ENCODE measurements at places on chromosomes 3 and 15.

DNA sequence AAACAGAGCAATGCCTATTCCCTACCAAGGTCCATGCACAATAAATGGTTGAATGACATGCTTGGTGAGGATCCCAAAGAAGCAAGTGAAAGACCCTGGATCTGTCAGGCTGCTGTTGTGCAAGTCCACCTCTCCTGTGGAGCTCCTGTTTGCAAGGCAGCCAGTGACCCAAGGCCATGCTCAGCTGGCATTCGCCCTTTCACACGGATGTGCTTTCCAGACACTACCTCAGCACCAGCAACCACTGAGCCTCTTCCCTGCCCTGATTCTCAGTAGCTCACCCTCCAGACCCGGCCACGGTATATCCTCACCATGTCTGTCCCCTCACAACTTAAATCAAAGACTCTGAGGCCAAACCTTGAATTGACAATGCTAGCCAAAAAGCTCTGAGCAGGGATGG, 23.3 kb downstream of the WWTR1 start:
- no peak for DNase-seq

DNA sequence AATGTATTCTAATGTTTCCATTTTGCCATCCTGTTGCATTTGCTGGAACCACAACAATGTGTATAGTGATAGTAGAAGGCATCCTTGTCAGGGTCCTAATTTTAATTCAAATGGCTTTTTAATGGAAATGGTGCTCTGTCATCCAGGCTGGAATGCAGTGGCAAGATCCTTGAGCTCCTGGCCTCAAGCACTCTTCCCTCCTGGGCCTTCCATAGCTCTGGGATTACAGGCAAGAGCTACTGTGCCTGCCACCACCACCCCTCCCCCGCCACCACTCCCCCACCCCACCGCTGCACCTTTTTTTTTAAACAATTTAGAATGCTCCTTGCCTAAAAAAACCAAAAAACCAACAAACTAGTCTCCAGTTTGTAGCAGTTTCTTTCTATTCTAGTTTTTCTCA, 15.2 kb upstream of the IQCF6 start:
- no peak for DNase-seq

DNA sequence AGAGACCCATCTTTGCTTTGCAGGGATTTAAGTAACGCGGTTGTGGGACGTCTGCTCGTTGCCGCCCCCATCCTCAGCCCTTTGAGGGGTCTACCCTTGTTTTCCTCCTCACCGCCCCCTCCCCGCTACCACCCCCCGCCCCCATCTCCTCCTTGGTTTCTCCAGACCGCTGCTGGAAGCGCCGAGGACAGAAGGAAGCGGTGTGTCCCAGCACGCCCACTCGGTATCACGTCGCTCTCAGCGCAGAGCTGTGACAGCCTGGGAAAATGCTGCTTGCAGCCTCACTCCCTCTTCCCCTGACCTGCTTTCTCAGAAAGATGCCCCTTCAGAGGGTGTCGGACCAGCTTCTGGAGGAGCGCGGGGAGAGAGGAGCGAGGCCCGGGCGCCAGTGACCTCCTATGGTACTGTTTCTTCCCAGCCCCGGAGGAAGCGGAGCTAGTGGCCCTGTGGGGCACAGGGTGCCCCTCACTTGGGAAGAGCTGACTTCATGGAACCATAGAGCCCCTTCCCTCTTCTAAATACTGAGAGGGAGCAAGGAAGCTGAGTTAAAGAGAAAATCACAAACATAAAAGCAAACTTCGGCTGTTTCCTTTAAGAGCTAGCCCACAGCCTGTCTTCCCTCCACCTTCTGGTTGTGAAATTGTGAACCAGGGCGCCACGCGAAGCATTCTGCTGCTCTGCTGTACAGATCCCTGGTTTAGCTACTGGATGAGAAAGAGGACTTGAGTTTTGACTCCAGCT, 698 bp downstream of the IL1RAP start:
- DNase-seq, result peak; percentile 28

DNA sequence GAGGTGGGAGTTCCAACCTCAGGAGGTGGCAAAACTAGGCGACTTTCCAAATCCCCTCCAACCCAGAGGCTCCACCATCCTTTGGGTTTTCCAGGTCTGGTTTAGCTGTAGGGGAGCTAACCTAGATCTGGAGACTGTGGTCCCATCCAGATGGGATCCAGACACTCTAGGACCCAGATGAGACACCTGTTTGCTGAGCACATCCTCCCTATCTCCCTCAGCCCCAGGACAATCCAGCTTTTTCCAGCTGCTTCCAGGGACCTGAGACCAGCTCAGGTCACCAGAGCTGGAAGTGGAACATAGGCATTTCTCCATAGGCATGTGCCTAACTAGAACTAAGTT, 18.2 kb downstream of the CRTAP start:
- DNase-seq, result no peak

DNA sequence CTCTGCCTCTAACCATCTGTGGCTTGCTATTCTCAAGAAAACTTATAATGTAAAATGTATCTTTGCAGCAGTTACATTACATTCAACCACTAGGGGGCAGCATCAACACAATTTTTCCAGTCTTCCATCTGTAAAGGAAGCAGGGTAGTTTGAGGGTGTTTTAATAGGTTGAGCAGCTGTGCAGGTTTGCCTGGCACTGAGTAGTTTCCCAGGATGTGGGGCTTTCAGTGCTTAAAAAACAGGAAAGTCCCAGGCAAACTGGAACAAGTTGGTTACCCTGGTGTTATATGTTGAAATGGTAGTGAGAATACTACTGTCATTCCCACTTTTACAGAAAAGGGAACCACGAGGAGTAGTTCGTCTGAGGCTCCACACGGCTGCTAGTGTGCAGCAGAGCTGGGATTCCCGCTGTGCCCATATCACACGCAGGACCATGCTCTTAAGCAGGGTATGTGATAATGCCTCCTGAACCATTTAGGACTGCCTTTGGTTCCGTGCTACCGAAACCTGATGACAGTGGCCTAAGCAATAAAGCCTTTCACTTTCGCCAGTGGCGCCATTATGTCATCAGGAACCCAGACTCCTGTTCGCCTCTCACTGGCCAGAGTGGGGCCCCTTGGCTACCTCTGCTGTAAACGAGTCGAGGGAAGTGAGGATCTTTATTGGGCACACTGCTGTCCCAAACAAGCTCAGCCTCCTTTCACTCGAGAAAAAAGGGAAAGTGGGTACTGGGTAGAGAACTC, 64.7 kb upstream of the ZBTB38 start:
- DNase-seq, result peak; percentile 76

DNA sequence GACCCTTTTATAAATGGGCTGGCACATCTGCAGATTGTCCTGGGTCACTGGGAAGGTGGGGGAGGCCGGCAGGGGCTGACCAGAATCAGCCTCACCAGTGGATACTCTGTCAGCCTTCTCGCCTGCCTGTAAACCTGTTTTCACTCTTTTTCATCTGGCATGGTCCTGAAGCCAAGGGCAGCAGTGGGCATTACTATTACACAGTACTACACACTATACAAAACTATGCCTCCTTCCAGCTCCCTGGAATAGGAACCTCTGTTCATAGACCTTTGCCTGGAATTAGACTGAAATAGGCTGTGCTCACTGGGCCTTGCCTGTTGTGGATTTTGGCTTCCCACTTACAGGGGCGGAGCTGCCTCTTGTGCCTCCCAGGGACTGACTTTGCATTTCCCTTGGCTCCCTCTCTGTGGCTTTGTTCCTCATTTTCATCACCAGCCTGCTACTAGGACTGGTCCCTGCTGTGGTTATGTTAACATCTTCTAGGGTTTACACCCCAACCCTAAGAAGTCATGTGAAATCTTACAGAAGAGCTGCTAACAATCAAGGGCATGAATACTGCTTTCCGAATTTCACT, 120.7 kb downstream of the FNDC3B start:
- DNase-seq, result no peak

DNA sequence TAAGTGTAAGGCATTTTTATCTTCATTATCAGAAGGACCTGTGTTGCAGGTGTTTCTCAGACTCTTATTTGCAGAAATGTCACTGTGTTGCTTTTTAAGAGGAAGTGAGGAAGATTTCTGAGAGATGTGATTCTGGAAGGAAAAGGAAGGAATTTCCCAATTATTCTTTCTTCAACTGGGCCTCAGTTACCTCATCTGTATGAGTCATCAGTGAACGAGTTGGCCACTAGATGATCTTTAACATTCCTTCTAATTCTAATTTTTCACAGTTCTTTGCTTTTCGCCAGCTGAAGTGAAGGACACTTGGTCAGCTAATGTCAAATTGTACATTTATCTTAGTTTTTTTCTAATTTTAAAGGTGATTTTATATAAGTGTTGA, 28.9 kb downstream of the CLEC3B start:
- peak; percentile 83 for DNase-seq

DNA sequence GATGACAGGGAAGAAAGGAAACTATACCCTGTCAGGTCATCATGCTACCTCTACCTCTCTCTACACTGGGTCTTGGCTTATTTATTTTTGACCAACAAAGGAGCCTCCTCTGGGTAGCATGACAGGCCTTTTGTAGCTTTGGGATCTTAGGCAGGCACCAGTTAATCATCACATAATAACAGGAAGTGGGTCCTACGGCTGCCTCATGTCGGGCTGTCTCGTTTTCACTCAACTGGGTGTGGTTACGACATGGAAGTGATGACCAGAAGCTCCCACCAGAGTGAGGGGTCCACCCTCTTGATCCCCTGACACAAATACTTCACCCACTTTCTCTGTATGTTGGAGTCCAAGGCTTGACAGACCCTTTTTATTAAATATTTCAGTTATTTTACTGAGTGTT, 105.3 kb downstream of the CD47 start:
- no peak for DNase-seq

GRCh38 chr15:66880380-66881155, 178.5 kb downstream of the SMAD6 start:
- DNase-seq, result no peak

DNA sequence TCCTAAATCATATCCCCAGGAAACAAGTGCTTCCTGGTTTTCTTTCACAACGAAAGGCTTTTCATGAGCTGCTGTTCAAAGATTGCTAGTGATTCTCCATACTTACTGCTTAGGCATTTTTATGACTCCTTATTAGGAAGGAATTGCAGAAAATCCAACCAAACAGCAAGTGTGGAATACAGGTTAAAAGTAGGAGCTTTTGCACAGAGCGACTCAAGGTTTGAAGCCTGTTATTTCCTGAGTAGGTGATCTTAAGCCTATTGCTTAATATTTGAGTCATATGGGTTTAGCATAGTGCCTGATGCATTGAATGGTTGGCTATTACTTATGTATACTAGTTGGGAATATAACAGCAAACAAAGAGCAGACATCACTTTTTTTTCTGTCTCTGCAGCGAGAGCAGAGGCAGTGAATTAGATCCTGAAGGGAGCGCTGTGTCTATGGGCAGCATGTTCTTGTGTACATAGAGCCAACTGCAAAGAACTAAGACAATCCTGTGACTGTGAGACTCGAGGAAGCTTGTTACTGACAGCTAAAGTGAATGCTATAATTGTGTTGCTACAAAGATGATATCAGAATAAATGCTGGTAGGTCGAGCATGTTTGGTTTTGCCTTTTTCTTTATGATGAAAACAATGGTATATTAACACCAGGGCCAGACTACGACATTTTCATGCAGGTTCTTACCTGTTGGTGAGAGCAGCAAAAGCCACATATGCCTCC, 6.3 kb downstream of the TM4SF1 start:
- peak; percentile 60 for DNase-seq

DNA sequence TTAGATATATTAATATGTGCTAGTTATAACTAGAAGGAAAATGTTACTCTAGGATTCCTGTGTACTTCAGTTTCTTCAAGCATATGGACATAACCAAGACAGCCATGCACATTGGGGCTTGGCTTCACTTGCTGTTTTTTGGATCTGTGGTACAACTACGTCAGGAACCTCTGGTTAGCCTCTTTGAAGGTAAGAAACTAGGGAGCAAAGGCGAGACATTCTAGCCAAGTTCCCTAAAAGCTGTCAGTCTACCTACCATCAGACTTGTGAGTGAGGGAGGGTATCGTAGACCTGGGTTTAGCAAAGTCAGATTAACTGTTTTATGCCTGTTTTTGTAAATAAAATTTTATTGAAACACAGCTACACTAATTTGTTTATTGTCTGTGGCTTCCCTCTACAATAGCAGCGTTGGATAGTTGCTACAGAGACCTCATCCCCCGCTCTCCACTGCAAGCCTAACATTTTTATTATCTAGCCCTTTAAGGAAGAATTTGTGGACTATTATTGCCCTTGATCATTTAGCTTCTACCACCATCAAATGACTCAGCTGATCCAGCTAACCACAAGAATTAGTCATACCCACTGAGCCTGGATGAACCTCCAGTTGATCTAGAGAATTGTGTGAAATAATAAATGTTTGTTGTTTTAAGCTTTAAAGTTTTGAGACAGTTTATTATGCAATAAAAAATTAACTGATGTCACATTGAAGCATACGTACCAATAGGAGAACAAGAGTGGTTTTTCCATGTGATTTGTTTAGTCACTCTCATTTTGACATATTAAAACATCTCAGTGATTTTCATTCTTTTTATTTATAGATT, 58.1 kb downstream of the RSRC1 start:
- peak; percentile 97 for DNase-seq

DNA sequence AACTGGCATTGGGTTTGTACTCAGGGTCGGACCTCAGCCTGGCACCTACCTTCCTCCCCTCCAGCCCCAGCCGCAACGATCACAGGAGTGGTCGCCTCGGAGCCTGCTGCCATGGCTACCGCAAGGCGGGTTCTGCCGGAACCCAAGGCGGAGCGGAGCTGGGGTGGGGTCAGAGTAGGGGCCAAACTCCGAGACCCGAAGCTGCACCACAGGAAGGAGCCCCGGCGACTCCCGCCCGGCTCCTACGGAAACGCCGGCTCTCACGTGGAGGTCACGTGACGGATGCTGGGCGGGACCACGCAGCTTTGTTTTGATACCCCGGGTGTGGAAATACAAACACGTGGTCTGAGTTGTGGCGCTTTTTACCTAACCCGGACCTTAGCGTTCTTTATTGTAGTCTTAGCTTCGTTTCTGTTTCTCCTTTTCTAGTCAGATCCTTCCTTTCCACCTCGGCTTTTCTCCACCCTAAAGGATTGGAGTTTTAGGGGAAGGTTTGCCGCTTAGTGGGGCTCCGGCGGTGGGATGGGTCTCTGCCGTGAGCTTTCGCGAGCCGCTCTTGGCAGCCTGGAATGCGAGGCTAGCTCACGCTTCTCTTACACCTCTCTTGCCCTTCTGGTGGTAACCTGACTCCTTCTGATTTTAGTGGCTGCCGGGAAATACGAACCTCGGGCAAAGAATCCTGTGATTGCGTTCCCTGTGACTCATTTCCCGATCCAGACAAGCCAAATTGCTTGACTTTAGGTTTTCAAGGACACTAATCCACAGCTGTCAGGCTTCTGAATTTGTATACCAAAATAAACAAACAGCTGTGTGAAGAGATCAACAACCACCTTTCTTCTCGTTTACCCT, at the start of gene HSPBAP1:
TSS of gene HSPBAP1 (minus strand) at position 264 of the 849 bp plus-strand sequence. CDS start at position 113, 151 bp downstream.
- DNase-seq, result peak; percentile 89

GRCh38 chr3:29430558-29430971, 149.7 kb downstream of the RBMS3 start:
- DNase-seq, result peak; percentile 90

DNA sequence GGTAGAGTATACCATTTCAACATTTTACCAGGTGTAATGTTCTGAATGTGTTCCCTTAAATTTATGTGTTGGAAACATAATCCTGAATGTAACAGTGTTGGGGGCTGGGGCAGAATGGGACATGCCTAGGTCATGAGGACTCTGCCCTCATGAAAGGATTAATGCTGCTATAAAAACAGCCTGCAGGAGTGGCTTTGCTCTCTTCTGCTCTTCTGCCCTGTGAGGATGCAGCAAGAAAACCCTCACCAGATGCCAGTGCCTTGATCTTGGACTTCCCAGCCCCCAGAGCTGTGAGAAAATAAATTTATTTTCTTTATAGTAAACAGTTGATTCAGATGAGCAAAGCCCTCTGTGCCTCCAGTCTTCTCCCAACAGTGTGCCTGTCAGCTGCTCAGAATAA, 326.0 kb upstream of the ONECUT1 start:
- no peak for DNase-seq

GRCh38 chr3:37712421-37712820, 149.3 kb upstream of the CTDSPL start:
- DNase-seq, result no peak

All from fibroblast of skin of abdomen (primary cell).